Stimulated activated CD8-positive, alpha-beta memory T cell treated with anti-CD3 and anti-CD28 coated beads, Interleukin-7, amount 100 ng/mL, for 1 hour (primary cell): ENCODE measurements at places on chromosomes 7 and 10.

- no peak for DNase-seq
Observed at GRCh38 chr7:81433206-81433605, 336.6 kb downstream of the HGF start.

DNA sequence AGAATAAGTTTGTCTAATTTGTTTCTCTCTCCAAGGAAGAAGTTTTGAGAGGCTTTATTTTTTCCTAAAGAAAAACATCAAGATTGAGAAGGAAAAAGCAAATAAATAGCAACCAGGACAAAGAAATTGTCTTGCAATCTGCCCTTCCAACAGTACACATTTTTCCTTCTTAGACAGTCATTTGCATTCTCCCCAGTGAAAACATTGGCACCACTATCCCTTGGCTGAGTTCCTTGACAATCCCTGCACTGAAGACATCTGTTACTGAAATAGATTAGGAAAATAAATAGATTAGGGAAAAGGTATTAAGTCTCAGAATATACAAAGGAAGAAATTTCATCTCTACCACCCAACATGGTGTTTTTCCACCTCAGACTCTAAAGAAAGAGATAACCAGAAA is 12.2 kb upstream of the TMEM243 start:
- DNase-seq, result no peak

GRCh38 chr10:28480628-28480965 is 52.3 kb upstream of the WAC start:
- DNase-seq, result no peak

DNA sequence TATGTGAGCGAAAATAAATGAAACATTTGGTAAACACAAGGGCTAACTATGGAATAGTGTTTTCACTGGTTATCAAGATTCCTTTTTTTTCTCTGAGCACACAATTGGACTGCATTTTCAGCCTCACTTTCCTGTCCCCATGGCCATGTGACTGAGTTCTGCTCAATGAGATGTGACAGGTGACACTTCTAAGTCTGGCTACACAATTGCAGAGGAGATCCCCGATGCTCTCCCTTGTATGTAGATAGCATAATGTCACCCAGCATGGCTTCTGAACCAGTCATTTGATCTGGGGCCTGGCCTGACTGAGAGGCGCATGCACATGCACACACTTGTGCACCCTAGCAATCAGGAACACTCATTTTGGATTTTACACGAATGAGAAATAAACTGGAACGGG is 581.8 kb downstream of the GRID1 start:
- DNase-seq, result no peak

DNA sequence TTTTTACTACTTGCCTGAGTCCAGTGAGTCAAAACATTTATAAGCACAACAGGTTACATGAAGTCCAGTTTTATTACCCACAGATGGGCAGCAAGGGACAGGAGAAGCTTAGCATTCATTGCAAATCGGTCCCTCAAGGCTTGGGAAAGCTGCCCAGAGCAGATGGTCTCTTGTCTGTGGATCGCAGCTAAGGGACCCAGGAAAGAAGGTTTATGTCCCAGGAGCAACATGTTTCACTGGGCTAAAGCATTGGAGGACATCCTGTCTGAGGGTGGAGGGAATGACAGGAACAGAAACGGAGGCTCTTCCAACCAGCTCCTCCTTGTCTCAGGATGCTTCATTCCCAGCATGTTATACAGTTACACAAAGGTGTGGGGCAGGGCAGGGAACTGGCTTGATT is 39.3 kb downstream of the TRIM24 start:
- no peak for DNase-seq

- DNase-seq, result no peak
Observed at GRCh38 chr10:95458014-95458413, 103.2 kb downstream of the SORBS1 start.

DNA sequence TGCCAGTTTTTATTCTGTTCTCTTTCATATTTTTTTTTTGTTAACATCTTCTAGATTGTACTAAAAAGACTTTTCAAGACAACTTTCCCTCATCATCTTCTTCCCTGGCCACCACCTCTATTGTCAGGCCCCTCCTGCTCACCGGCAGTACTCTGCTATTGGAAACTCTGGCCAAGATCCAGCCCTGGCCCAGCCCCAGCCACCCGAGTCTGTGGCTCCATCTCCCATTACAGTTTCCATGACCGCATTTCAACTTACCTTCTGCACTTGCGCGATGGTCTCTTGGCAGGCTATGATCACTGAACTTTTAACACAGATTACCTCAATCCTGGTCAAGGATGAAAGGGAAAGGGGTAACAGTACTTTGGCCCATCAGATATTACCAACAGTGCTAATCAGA is 137.7 kb upstream of the POM121L12 start:
- no peak for DNase-seq

DNA sequence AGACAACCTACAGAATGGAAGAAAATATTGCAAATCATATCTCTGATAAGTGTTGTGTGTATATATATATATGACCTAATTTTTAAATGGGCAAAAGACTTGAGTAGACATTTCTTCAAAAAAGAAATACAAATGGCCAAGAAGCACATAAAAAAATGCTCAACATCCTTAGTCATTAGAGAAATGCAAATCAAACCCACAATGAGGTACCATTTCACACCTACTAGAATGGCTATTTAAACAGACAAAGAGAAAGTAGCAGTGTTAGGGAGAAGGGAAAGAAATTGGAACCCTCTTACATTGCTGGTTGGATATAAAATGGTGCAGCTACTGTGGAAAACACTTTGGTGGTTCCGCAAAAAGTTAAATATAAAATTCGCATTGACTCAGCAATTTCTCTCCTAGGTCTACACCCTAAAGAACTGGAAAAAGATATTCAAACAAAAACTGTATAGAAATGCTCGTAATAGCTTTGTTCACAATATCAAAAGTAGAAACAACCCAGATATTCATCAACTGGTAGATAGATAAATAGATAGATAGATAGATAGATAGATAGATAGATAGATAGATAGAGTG is 16.3 kb downstream of the ACSL5 start:
- DNase-seq, result no peak

DNA sequence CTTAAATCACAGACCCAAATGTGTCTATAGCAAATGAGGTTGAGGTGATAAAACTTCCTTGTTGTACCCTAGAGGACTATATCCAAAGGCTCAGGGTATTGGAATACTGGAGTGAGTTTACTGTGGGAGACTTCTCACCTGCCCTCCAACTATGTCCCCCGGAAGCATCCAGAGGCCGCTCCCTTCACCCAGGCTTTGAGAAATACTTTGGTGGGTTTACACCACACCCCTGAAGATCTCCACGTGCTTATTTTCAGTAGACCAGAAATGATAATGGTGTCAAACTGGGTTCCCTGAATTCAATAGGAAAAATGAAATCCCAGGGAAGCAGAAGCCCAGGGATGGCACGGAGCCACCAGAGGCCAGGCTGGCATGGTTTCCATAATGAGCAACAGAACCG is 31.3 kb upstream of the NANOS1 start:
- no peak for DNase-seq

- DNase-seq, result no peak
Observed at GRCh38 chr7:105473163-105473562, 48.9 kb downstream of the PUS7 start.

DNA sequence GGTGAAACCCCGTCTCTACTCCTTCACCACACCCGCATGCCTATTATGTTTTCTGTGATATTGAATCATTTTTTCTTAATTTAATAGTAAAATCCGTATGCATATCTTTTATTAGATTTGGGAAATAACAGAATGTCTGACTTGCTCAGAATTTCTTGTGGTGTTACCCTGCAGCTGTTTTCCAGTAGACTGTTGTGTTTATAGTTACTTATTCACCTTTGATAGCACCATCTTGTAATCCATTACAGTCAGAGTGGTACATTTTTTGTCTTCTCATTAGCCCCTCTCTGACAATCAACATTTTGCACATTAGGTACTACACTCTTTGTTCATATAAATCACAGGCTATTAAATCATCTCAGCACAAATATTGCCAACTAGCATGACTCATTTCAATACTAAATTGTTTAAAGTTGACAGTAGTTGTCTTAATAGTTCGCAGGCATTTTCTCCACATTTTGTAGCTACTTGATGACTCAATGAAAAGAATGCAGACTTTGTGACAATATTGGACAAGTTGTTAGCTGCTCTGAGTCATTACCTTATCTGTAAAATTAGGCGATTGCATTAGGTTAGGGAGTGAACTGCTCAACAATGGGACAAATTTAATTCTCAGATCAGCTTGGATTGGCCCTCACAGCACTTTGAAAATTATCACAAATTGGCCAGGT is 17.8 kb upstream of the SLC16A12 start:
- DNase-seq, result no peak

GRCh38 chr10:133144771-133145170 is 15.2 kb upstream of the KNDC1 start:
- no peak for DNase-seq

DNA sequence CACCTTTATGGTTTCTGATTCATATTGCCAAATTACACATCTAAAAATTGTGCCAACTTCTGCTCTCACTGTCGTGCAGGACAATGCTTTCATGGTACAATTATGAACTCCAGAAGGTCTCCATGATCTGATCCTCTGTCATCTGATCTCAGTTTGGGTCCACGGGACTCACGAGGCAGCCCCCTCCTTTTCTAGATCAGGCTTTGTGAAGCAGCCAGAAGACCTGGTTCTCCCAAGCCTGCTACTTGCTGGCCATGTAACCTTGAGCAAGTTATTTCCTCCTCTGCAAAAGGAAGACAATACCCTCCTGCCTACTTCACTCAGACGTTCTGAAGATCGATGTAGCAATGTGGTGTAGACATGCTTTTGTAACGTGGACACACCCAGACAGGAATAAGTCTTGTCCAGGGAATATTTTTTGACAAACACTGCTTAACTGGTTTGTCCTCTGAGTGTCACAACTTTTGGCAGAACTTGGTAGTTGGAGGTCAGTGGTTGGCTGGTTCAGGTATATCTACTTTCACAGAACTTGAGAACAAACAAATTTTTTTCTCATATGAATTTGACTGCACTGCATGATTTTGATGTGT is 19.6 kb downstream of the CALML3 start:
- DNase-seq, result no peak

- DNase-seq, result no peak
Observed at GRCh38 chr7:121547544-121548092, 151.5 kb upstream of the FAM3C start.

- no peak for DNase-seq
Observed at GRCh38 chr10:126060261-126060931, 164.0 kb downstream of the FANK1 start.

- no peak for DNase-seq
Observed at GRCh38 chr7:100696123-100696521, 2.1 kb upstream of the GIGYF1 start.

GRCh38 chr10:26269754-26270153 is 53.2 kb downstream of the GAD2 start:
- no peak for DNase-seq

GRCh38 chr10:72263613-72264241 is 10.0 kb upstream of the DDIT4 start:
- DNase-seq, result no peak

DNA sequence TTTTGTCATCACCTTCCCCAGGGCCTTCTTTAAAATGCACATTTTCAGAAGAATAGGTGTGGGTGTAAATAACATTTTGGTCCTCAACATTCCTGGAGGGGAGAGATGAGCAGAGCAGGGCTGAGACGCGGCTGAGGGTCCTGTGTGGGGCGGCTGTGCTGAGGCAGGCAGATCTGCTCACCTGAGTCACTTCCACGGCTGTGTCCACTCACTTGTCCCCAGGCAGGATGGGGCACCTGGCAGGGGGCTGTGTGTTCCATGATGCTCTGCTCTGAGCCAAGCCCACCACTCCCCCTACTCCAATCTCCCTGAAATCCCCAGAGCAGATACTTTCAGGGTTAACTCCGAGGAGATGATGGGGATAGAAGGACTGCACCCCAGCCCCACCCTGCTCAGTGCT is 93.8 kb downstream of the GLRX3 start:
- DNase-seq, result no peak

DNA sequence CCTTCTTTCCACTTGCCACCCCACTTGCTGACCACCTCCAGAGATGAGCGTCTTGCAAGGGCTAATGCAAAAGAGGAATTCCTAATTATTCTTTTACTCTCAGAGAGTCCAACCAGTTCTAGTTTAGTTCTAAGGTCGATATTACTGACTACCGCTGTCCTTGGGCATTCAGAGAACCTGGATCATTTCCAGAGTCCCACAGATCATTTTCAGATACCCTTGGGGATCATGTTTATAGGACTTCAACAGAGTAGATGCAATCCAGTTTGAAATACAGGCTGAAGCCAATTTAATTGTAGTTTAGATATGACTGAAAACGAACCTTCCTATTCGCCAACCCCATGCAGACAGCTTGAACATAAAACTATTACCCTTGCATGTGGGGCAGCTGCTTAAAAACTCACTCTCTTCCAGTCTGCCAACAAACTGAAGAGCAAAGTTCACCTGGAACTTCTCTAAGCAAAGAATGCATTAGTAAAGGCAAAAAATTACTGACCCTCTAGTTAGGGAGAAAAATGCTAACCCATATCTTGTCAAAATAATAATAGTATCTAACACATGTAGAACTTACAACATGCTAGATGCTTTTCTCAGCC is 22.4 kb downstream of the CFAP69 start:
- no peak for DNase-seq

- no peak for DNase-seq
Observed at GRCh38 chr7:9453521-9453920, 1020.1 kb downstream of the NXPH1 start.

DNA sequence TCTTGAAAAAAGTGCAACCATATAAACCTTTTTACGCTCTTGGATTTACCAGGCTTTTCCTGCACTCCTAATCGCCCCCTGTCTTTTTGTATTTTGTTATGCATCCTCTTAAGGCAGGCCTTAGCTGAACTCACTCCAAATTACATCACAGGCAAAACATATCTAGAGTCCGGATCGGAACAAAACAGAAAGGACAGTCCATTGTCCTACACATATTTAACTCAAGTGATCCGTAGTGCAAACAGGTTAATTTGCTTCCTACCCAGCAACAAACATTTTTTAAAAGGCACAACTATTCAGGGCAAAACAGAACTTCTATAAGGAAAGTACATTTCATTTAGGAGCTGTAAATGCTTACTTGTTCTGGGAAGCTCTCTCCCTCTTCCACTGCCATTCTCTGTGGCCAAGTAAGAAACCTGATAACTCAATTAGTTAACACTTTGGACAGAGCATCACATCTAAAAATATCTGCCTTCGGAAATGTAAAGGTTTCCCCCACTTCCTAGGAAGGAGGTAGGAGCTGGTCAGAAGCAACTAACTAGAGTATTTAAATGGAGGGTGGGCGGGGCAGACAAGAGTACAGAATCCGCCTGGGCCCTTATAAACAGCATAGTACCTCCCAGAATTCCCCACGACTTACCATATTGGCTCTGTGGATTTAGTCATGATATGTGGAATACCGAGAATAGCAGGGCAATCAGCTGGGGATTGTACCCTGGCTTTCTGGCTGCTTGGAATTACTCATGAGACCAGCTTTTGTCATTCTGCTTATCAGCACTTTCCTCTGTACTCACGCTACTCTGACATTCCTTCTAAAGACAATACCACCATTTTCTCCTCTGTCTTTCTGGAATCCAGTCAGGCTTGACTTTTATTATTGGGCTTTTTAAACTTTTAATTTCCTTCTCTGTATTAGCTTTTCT is 89.5 kb downstream of the ANK3 start:
- no peak for DNase-seq

- DNase-seq, result no peak
Observed at GRCh38 chr7:101258243-101258731, 13.4 kb upstream of the FIS1 start.
